ENCODE measurements at places on chromosomes 5 and 9.

GRCh38 chr9:111940697-111941096, 44.1 kb downstream of the UGCG start:
- DNase-seq: no peak

DNA sequence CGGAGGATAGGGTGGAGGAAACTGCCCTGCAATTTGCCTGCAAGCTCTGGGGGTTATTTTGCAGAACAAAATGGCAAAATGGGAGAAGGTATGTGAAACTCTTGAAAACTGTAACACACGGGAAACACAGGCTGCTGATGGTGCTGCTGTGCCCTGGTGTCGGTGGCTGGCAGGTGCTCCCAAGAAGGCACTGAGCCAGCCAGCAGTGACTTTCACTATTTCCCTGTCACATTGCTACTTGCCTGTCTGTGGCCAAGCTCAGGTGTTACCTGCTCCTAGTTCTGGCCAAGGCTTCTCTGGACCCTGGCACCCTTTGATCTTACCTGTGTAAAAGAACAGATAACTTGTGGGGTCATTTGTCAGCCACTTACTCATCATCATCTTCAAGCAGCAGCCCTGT, 102.2 kb downstream of the CMYA5 start:
- DNase-seq: no peak

- DNase-seq: no peak
Measured at GRCh38 chr5:34897646-34898045, 17.7 kb downstream of the RAD1 start.

DNA sequence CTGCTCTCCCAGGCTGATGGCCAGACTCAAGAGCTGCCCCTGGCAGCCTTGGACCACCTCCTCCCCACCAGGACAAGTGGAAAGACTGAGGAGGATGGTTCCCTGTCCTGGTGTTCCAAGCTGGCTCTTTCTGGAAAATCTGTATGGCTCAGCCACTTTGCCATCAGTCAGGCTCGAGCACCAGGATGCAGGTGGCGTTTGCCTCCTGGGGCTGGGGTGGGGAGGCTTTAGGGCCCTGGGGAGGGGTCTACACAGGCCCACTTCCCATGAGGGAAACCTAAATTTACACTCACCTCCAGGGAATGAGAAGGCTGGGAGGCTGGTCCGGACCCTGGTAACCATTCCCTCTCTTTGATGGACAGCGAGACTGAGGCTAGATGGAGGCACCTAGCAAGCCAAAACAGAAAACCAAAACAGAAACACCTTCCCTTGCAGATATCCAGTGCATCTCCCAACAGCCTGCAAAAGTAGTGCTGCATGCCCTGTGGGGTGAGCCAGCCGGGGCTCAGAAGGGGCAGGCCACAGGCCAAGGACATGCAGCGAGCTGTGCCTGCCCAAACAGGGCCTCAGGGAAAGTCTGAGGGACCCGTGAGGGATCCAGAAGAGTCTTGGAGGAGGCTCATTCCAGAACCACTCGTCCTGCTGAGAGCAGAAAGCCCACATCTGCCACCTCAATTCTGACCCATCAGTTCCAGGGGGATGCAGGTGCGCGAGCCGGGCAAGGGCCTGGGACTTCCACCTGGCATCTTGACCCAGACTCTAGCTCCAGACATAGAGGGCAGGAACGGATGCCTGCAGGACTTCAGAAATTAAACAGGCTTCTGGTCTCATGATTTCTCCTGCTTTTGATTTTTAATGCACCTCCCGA, 5.4 kb upstream of the CSF2 start:
- DNase-seq: no peak

DNA sequence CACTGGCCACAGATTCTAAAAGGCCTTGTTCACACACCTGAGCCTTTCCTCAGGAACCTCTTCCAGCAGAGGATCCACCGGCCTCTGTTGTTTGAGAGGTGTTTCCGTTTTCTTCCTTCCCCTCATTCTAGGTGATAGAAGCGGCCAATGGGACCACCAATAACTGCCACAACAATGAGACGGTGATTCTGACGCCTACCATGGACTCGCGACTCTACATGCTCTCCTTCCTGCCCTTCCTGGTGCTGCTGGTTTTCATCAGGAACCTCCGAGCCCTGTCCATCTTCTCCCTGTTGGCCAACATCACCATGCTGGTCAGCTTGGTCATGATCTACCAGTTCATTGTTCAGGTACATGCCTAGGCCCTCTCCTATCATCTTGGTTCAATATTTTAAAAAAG, 20.2 kb downstream of the SLC36A1 start:
- DNase-seq: no peak

DNA sequence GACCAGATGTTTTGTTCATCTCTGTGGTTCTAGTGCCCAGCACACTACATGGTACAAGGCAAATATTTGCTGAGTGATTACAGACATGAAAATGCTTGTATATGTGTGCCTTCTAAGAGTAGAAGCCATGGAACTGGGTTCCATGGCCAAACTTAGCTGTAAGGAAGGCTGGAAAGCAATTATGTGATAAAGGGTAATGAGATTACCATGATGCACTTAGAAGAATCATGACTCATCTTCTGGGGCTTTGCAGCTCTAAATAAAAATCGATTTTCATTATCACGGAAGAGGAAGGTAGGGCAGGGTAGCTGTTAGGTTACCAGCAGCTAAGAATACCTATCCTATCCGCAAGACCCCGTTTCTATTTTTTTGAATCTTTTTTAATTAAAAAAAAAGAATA, 28.0 kb downstream of the RFK start:
- no peak for DNase-seq

DNA sequence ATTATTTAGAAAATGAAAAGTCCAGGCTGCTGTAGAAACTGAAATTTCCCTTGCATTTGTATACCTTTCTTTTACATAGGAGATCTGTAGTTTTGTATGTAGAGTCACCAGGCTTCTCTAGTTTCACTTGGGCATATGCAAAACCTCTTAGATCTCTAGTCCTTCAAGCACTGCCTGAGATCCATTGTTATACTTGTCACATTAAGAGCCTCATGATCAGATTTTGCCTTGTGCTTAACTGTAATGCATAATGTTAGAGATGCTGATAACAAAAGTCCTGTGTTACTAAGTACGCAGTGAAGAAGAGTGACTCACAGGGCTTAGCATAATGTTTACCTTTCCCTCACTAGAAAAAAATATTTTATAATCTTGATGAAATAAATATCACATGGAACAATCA, 250.2 kb downstream of the CYLC2 start:
- DNase-seq: no peak

- no peak for DNase-seq
Measured at GRCh38 chr5:58410441-58410840, 49.4 kb downstream of the PLK2 start.

DNA sequence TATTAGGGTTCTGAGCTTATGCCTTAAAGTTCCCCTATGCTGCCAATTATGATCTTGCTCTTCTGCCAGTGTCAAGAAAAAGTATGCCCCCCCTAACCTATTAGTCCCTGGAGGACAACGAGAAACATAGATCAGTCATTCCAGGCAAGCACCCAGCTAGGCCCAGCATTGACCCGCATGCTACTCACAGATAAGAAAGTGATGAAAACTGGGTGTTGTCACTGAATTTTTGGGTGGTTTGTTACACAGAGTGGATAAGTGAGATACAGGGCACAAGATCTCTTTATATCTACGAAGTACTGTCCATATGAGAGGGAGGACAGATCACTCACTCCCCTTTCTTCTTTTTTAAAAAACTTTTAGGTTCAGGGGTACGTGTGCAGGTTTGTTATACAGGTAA, 6.4 kb upstream of the TEX48 start:
- no peak for DNase-seq

- no peak for DNase-seq
Measured at GRCh38 chr9:109145051-109145450, 22.0 kb downstream of the FRRS1L start.

GRCh38 chr9:16673171-16673570, 197.3 kb downstream of the BNC2 start:
- no peak for DNase-seq

DNA sequence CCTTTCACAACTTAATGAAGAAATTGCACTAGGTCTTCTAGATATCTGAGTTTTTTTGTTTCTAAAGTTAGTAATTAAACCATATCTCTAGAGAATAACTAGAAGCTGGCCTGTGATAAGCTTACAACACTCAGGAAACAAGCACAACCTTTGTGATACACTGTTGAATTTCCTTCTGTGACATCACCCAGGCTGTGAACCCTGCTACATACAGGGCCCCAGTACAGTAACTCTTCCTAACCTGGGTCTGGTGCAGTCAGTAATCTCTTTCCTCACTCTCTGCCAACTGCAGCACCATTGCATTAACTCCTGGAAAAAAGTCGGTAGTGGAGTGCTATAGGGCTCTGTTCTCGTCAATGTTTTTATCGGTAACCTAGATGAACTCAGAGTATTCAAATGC, 10.6 kb upstream of the IGFBPL1 start:
- no peak for DNase-seq

DNA sequence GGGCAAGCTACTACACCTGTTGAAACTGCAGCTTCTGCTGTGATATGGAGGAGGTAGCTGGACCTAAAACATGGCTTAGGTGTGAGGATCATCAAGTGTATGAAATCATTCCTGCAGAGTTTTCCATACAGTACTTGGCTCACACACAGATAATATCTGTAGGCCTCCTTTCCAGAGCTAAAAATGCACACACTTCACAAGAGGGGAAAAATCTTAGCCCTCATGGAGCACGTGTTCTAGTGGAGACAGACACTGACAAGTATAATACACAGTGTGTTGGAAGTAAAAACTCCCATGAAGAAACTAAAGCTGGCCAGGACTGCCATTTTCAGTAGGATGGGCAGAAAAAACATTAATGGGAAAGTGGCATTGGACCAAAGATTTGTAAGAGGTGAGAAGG, 216.7 kb downstream of the CTNND2 start:
- no peak for DNase-seq
